Stimulated activated CD4-positive, alpha-beta T cell treated with anti-CD3 and anti-CD28 coated beads, Interleukin-15, amount 100 ng/mL, for 48 hours (primary cell): ENCODE measurements at places on chromosomes 11 and 22.

GRCh38 chr22:39237318-39238100, 7.3 kb downstream of the PDGFB start:
- DNase-seq: no peak

- DNase-seq: no peak
Observed at GRCh38 chr11:34308049-34308912, 49.5 kb downstream of the ABTB2 start.

DNA sequence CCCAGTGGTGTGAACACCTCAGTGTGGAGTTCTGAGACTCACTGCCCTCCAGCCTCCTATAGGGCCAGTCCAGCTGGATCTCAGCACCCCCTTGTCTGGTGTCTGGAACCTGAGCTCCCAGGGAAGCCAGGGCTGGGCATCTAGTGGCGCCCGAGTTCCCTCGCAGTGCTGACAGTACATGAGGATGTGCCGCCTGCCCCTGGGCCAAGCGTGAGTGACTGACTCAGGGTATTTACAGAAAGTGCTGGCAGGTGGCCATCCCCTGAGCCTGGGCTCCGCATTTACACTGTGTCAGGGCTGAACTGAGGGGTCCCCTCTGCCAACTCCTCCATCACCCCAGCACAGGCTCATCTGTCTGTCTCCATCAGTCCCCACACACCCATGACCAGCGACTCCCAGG, 185.3 kb downstream of the BRD1 start:
- DNase-seq: no peak

DNA sequence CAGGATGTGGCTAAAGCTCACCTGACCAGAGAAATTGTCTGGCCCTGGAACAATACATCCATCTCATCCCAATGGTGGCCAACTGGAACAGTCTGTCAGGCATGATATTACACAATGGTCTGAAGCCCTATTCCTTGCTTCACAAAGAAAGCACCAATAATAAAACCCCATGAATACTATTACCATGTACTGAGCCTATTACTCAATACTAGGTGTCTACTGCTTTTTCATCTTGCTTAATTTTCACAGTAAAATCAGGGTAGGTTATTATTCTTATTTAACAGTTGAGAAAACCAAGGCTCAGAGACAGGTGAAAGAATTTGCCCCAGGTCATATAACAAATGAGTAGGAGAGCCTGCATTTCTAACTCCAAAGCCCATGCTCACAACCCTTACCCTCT, 68.9 kb upstream of the CAPRIN1 start:
- no peak for DNase-seq

DNA sequence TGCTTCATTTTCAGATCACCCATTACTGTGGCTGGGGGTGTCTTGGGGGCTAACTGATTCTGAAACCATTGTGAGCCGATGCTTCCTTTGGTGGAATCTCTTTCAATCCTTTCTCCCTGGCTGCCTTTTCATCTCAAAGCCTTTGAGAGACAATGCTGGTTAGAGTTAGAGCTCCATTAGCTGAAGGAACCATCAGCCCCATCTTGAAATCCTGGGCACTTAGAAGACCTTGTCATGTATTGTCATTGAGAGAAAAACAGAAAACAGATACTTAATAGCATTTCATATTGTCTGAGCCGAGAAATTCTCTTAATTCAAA, 6.7 kb downstream of the TEAD1 start:
- no peak for DNase-seq

- DNase-seq: no peak
Observed at GRCh38 chr11:74417379-74417804, 19.2 kb upstream of the PGM2L1 start.

DNA sequence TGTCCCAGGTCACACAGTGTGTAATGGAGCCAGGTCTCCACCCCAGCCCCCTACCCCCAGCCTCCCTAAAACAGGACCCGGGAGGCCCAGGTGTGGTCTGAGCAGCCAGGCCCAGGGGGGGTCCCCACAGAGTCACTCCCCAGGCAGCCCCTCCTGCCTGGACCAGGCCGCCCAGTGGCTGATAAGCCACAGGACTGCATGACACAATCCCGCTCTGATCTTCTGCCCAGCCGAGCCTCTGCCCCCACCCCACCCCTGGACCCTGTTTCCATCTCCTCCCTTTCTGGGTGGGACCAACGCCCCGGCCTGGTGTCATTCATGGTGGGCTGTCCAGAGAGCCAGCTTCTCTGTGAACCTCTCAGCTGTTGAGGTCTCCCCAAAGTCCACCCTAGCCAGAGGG, 7.8 kb upstream of the LIF start:
- no peak for DNase-seq

DNA sequence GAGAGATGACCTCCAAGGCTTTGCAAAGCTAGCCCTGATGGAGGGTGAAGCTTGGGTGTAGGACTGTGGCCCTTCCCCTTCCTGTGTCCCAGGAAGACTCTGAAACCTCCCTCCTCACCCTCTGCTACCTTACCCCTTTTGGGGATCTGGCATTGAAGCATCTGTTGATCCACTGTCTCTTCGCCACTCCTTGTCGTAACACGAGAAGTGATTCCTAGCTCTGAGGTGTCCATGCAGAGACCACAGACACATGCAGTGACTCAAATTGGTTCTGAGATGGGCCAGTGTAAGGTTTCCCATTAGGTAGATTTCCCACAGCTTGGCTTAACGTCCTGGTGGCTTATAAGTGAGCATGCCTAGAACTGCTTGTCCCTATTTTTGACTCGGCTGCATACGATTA, 101.4 kb downstream of the ZBTB16 start:
- no peak for DNase-seq
